ENCODE measurements at places on chromosomes 3 and 15.

GRCh38 chr3:172142051-172142863 is 102.9 kb downstream of the FNDC3B start:
- no peak for DNase-seq

- DNase-seq: no peak
Measured at GRCh38 chr15:93823971-93824913, 407.1 kb upstream of the MCTP2 start.

GRCh38 chr3:58535531-58536500 is 1.2 kb downstream of the ACOX2 start:
- no peak for DNase-seq

- DNase-seq: no peak
Measured at GRCh38 chr3:128376516-128376915, 90.2 kb downstream of the DNAJB8 start.

- DNase-seq: no peak
Measured at GRCh38 chr3:179961703-179962078, 75.0 kb downstream of the PEX5L start.

GRCh38 chr3:194283221-194284006 is 67.7 kb downstream of the CPN2 start:
- DNase-seq: no peak

- no peak for DNase-seq
Measured at GRCh38 chr3:123303976-123304560, 102.3 kb downstream of the SEC22A start.
